Activated CD4-positive, alpha-beta T cell treated with anti-CD3 and anti-CD28 coated beads for 36 hours (primary cell): ENCODE measurements at places on chromosomes 6 and 20. TPM values are rescaled to one million over a fixed set of nuclear protein-coding genes. Genes with fewer than 3 reads are reported as not detected.

Gene LRRN4
- not detected for total RNA-seq

Gene TTPAL
- 18.3 TPM for total RNA-seq

Gene PSORS1C2
- not detected for total RNA-seq

Gene MYH7B
- 0.23 TPM for total RNA-seq

Gene STMND1
- total RNA-seq = not detected

Gene TFAP2D
- total RNA-seq = not detected

Gene SAPCD1
- 12.2 TPM for total RNA-seq

Gene TREML2
- total RNA-seq = 8.2 TPM
